ENCODE measurements at places on chromosomes 1 and 21.

DNA sequence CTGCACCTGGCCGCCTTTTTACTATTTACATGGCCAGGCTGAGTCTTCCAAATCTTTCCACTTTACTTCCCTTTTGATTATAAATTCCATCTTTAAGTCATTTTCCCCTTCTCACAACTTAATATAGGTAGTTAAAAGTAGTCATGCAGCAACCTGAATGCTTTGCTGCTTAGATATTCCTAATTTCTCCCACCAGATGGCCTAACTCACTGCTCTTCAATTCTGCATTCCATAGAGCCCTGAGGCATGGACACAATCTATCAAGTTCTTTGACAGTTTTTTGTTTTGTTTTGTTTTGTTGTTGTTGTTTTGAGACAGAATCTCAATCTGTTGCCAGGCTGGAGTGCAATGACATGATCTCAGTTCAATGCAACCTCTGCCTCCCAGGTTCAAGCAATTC, 21.7 kb upstream of the FAAH start:
- no peak for DNase-seq

GRCh38 chr21:25039461-25040380, 567.6 kb downstream of the MRPL39 start:
- no peak for DNase-seq

DNA sequence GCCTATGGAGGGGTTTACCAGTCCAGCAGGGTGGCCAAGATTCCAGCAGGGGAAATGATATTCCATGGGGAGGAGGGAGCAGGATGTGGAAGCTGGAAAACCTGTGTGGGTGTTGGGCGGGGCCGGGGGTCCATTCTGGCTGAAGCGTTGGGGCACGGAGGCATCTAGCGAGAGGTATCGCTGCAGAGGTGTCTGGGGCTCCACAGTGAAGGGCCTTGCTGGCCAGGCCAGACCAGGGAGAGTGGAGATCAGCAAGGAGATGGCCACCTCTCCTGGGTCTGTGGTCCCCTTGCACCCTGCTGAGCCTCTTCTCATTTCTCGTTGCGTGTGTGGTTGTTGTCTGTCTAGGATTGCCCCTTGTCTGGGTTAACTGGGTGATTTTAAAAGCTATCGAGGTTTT, 6.2 kb downstream of the COQ8A start:
- no peak for DNase-seq

DNA sequence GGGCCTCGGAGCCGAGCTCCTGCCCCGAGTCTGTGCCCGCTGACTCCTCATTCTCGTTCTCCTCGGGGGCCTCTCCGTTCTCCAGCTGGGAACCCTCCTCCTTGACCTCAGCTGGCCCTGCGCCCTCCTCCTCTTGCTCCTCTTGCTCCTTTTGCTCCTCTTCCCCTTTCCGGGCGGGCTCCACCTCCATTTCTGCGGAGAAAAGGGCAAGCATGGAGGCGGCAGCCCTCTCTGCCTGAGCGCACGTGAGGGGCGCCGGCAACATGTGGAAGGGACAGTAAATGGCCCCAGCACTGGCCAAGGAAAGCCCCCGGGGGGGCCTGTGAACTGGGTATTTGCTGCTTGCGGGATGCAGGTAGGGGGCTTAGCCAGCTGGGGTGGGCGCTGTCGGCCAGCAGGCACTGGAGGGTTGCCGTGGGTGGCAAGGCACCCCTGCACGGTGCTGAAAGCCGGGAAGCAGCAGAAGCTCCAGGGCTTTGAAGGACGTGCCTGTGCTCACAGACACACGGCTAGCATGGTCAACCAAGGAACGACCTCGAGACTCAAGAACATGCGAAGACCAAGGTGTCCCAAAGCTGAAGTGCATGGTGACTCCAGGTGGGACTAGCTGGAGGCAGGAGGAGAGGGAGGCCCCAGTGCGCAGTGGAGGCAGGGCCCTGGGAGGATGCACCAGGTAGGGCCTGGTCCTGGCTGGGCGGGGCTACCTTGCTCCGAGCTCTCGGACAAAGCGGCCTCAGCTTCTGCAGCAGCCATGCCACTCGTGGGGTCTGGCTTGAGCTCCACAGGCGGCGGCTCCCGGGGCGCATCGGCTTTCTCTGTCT, 30.7 kb downstream of the ZBTB17 start:
- no peak for DNase-seq

DNA sequence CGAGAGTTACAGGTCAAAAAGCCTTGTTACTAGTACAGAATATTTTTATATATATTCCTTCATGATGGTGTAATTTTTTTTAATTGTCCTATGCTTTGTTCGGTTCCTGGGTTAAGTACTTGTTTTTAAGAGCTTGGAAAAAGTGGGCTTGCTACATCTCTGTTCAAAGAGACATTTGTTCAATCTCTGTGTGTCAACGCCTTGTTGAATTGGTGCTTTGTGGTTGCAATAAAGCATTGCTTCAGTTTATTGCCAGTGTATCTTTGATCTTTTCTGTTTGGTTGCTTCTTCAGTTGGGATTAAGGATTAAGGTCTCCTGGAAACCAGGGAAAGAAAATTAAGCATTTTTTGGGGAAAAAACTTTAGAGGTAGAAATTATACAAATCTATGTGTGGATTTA, 47.7 kb upstream of the DNASE2B start:
- no peak for DNase-seq

- DNase-seq, result no peak
These were observed 27.5 kb downstream of the KCND3 start for GRCh38 chr1:111961773-111962565.

- DNase-seq, result no peak
These were observed 71.4 kb upstream of the ARTN start for GRCh38 chr1:43861988-43862735.

DNA sequence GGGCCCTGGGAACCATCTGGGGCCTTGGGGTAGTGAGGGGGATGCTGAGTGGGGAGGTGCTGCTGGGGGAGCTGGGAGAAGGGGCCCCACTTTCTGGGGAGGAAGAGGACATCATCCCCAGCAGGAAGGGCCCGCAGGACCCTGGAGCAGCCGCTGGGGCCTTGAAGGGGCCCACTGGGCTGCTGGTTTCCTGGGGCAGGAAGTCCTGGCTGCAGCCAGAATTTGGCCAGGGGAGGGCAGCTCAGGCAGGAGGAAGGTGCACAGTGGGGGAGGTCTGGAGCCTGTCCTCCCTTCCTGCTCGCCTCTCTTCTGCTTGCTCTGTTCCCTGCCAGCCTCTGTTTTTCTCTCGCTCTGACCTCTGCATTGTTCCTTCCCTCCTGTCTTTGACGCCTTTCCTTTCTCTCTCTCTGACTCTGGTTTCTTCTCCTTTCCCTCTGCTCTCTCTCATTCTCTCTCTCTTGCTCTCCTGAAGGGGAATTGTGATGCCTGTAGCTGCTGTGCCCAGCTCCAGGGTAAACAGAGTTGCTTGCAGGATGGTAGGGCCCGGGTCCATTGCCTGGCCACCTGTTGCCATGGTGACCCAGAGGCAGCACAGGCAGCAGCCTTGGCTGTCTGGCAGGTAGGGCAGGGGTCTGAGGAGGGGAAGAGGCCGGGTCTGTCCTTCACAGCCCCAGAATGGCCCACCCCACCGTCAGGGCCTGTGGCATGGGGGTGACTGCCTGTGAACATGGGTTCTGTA, 23.9 kb downstream of the ACOT11 start:
- no peak for DNase-seq

- DNase-seq, result no peak
These were observed 625.8 kb downstream of the BRINP3 start for GRCh38 chr1:189851806-189852367.

DNA sequence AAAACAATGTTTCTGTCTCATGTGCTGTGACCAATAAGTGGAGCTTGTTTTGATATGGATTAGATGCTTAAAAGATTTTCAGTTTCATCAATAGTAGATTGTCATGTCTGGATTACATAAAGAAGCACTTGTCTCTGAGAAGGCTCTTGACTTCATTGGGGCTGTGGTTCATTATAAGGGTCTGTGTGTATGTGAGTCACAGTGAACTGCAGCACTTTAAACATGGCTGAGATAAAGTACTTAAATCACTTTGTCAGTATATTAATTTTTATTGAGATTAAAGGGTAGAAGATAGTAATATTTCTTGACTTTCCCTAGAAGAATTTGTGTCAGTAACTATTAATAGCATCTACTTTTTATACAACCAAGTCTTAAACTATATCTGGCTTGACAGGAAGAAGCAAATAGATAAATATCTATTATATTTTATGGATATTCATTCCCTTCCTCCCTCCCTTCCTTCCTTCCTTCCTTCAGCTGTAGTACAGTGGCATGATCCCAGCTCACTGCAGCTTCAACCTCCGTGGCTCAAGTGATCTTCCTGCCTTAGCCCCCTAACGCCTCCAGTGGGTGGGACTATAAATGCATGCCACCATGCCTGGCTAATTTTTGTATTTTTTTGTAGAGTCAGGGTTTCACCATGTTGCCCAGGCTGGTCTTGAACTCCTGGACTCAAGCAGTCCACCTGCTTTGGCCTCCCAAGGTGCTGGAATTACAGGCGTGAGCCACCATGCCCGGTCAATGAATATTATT, 48.8 kb downstream of the ZFYVE9 start:
- no peak for DNase-seq

DNA sequence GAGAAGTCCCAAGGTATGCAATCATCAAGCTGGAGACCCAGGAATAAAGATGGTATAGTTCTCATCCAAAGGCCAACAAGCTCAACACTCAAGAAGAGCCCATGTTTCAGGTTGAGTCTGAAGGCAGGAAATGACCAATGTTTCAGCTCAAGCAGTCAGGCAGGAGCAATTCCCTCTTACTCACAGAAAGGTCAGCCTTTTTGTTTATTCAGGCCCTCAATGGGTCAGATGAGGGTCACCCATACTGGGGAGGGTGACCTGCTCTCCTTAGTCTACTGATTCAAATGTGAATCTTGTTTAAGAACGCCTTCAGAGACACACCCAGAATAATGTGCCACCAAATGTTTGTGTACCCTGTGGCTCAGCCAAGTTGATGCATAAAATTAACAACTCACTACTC, 262.4 kb downstream of the USP25 start:
- no peak for DNase-seq

DNA sequence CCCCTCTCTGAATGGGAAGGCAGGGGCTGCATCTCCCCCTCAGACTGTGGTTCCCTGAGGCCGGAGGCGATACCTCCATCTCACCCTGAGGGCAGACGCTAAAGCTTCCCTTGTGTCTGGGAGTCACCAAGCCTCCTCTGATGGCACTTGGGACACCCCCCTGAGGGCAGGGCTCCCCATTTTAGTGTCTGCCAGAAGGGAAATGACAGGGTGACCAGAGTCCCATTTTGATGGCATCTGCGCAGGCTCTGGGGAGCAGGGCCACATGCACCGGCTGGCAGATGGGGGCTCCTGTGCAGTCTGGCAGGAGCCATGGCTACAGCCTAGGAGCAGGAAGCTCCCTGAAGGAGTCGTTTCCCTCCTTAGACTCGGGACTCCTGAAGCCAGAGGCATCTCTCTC, 1.7 kb downstream of the S100A2 start:
- DNase-seq, result no peak

- DNase-seq, result no peak
These were observed 187.8 kb downstream of the SLC44A5 start for GRCh38 chr1:75423136-75423535.

DNA sequence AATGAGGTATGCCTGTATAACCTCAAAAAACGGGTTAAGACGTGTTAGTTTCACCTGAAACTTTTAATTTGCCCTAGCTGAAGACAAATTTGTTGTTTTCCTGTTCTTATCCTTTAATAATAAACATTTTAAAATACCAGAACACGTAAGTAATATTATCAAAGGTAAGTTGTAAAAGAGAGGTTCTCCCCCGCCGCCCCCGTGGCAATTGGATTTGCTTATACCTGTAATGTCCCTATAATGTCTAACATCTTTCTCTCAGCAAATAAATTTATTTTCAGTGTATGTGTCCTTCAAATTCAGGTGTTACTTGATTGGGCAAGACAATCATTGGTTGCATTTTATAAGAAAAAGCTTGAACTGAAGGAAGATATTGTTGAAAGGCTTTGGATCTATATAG, 5.9 kb downstream of the URB2 start:
- no peak for DNase-seq

GRCh38 chr1:2962061-2962460, 59.2 kb upstream of the ACTRT2 start:
- no peak for DNase-seq

DNA sequence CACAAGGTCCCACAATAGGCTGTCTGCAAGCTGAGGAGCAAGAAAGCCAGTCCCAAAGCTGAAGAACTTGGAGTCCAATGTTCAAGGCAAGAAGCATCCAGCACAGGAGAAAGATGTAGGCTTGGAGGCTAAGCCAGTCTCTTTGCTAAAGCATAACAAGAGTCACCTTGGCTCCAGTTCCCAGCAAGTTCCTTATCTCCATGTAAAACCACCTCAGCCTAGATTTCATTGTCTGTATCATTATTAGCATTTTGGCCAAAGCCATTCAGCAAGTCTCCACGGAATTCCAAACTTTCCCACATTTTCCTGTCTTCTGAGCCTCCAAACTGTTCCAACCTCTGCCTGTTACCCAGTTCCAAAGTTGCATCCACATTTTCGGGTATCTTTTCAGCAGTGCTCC, 36.9 kb downstream of the PIGM start:
- DNase-seq, result no peak

DNA sequence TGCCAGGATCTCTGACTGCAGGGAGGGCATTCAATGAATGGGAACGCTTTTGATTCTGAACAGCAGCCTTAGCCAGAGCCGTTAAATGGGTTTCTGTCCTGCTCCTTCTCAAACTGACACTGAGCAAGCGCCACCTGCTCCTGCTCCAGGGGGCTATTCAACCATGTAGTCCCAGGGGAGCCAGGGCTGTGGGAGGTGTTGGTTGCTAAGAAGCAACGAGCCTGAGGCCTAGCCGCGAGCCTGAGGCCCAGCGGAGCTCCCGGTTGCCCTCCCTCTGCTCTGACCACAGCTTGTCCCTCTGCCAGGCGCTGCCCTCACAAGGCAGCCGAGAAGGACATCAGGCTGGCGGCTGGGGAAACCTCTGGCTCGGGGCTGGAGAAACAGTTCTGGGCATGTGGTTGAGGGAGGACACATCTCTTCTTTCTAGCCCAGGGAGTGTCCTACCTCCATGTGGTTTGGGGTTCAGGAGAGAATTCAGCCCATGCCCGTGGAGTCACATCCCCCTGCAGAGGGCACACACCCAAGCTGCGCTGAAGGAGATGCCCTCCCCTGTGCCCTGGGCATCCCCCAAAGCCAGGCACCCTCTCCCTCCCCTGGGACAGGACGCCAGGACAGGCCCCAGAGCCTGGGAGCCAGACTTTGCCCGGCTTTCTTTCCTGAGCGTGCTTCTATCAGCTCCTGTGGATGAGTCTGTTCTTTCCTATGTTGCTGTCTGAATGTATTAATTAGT, 18.0 kb downstream of the PCP4 start:
- no peak for DNase-seq

All from CD4-positive, alpha-beta T cell treated with Interleukin-6 at 100 ng/mL for 8 hours (primary cell).